Left renal cortex interstitium (tissue), 4 donors: ENCODE measurements at places on chromosomes 4 and X. TPM values are rescaled to one million over a fixed set of nuclear protein-coding genes. Genes with fewer than 3 reads are reported as not detected.

OTUD6A gene
- not detected for polyA plus RNA-seq

CCDC149 gene
- polyA plus RNA-seq, result 20.1 TPM

- no peak for DNase-seq
Observed at GRCh38 chr4:8528713-8529112, 51.5 kb upstream of the GPR78 start.

- DNase-seq, result no peak
Observed at GRCh38 chr4:133102043-133102442, 47.1 kb upstream of the PCDH10 start.
